ENCODE measurements at places on chromosomes 2 and 18. TPM values are rescaled to one million over a fixed set of nuclear protein-coding genes. Genes with fewer than 3 reads are reported as not detected.

DNA sequence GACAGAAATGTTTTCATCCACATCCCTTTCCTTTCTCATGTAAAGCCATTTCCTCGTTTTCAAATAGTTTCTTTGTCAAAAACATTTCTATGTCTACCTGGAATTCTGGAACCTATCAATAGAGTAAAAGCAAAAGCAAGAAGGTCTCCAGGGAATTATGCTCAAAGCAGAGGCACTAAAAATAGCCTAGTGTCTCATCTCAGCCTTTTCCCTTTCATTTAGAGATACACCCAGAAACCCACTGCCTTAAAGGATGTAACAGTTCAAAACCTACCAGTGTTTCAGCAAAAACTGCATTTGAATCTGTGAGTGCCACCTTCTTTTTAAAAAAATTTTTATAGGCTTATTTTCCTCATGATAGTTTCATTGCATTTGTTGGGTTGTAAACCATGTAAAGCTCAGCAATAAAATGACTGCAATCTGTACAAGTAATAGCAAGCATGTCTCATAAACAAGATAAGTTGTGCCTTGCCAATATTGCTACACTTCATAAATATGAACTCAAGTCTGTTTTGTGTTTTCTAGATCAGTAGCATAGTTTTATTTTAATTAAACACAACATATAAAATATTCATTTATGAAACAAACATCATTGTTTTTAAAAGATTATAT, 927.3 kb upstream of the ACVR2A start:
- no peak for DNase-seq
- no peak overlapping the region for H3K27ac ChIP-seq
- H3K27me3 ChIP-seq: no peaks in the 10 kb centered on the region
- H3K4me1 ChIP-seq: no peaks in the 10 kb centered on the region
- no peaks in the 10 kb centered on the region for H3K36me3 ChIP-seq

DNA sequence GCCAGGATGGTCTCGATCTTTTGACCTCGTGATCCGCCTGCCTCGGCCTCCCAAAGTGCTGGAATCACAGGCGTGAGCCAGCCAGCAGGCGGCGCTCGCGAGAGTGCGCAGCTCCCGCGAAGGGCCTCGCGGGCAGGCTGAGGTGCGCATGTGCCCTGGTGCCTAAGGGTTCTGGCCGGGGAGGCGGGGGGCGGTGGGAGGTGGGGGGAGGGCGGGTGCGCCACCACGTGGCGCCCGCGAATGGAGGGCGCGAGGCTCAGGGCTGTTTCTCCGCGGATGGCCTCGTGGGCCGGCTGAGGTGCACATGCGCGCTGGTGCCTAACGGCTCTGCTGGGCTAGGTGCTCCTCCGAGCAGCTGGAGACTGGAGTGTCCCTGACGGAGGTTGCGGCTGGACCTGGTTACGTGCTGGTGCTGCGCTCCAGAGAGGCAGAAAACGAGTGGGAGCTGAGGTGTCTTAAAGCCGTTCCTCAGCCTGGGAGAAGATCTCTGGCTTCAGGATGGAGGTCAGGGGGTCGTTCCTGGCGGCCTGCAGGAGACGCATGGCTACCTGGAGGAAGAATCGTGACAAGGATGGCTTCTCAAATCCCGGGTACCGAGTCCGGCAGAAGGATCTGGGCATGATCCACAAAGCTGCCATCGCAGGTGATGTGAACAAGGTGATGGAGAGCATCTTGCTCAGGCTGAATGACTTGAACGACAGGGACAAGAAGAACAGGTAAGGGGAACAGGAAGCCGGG, at the start of gene ANKRD62:
TSS of gene ANKRD62 (plus strand) at position 324 of the 738 bp plus-strand sequence. CDS start at position 499, 175 bp downstream.
- H3K4me3 ChIP-seq: no peak within 1 kb of the TSS
- no peaks in the 10 kb centered on the region for H3K4me1 ChIP-seq
- peaks cover 4% of the 10 kb centered on the region for H3K27me3 ChIP-seq
- H3K27ac ChIP-seq: no peak within 1 kb of the TSS

GRCh38 chr2:241863536-241863954, 4.9 kb upstream of the PDCD1 start:
- peaks cover 27% of the 10 kb centered on the region for H3K27me3 ChIP-seq
- peaks cover 25% of the 10 kb centered on the region for H3K4me1 ChIP-seq
- H3K27ac ChIP-seq: no peak overlapping the region
- DNase-seq: no peak
- H3K4me3 ChIP-seq: peak overlapping the region; percentile 24

DNA sequence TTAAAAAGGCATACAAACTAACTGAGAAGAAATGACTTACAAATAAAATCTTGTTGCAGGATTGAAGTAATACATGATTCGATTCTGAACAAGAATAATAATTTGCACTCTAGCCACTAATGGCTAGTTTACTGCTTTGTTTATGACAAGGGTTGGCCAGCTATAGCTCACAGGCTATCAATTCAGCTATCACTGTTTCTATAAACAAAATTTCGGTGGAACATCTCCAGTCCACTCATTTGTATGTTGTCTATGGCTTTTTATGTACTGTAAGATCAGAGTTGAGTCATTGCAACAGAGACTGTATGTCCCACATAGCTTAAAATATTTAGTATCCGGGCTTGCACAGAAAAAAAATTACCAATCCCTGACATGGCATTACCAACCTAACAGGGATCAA, 543.7 kb upstream of the CNTNAP5 start:
- no peaks in the 10 kb centered on the region for H3K4me1 ChIP-seq
- no peaks in the 10 kb centered on the region for H3K36me3 ChIP-seq
- no peaks in the 10 kb centered on the region for H3K27me3 ChIP-seq
- H3K4me3 ChIP-seq: no peak overlapping the region
- H3K27ac ChIP-seq: no peak overlapping the region

DNA sequence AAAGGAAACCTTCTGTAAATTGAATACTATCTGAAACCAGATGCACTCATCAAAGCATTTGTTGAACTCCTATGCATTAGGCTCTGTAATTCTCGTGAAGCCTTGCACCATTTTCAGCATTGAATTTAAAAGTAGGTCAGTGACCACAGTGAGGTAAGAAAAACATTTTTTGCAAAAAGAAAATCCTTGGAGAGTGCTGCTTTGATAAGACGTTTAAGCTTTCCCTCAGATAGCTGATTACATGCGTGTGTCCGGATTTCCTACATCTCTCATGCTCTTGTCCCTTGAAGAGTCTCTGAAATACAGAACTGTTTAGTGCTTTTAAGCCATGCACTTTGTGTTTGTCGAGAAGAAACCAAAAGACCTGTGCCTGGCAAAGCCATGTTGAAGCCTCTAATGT, 113.6 kb downstream of the FMNL2 start:
- peaks cover 30% of the 10 kb centered on the region for H3K4me1 ChIP-seq
- H3K27ac ChIP-seq: no peak overlapping the region
- DNase-seq: no peak
- H3K4me3 ChIP-seq: no peak overlapping the region
- H3K27me3 ChIP-seq: no peaks in the 10 kb centered on the region

CXCR2 gene
- 0.11 TPM for polyA plus RNA-seq

DNA sequence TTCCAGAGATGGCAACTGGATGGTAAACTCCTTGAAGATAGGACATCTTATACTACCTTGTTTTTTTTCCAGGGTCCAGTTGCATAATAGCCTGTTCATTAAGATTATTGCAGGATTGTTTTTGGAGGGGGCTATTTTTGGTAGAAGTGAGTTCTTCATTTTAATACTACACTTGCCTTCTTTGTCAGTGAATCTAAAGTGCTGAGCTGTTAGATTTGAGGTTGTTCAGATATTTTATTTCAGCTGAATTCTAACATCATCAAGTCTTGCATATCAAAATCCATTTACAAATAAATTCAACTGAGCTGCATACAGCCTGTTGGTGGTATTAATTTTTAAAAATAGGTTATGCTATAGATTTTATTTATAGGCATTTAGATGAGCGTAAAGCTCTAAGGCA, 72.1 kb downstream of the PLCL1 start:
- peaks cover 85% of the 10 kb centered on the region for H3K4me1 ChIP-seq
- no peaks in the 10 kb centered on the region for H3K27me3 ChIP-seq
- DNase-seq: no peak
- H3K4me3 ChIP-seq: no peak overlapping the region
- no peak overlapping the region for H3K27ac ChIP-seq

DNA sequence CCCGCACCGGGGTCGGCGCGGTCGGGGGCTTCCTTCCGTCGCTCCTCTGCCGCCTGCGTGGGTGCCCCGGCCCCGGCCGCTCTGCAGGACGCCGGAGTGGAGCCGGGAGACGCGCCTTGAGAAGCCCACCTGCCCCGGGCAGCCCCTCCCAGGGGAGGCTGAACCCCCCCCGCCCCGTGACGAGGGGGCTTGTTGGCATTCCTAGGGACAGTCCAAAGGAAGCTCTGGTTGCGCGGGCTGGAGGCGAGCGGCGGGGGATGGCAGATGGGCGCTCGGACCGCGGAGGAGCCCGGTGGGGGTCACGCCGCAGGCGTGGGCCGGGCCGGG, 133.5 kb upstream of the MGAT5 start:
- peak overlapping the region; percentile 73 for H3K4me3 ChIP-seq
- no peaks in the 10 kb centered on the region for H3K27me3 ChIP-seq
- H3K4me1 ChIP-seq: peaks cover 51% of the 10 kb centered on the region
- no peaks in the 10 kb centered on the region for H3K36me3 ChIP-seq

DNA sequence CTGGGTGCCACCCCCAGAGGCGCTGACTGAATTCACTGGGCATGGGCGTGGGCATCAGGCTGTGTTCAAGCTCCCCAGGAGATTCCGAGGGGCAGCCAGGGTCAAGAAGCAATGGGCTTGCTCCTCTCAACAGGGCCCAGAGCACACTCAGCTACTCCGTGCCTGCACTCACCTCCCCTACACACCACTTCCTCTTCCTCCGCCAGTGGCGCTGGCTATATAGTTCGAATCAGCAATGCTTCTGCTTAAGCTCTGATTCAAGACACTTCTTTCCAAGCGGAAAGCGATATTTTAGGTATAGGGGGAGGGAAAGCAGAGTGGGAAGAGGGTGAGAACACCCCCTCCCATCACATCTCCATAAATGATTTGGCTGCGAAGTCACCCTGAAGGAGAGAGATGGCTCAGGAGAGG, 42.1 kb downstream of the CRACDL start:
- H3K4me3 ChIP-seq: no peak overlapping the region
- H3K4me1 ChIP-seq: no peaks in the 10 kb centered on the region
- DNase-seq: no peak
- no peak overlapping the region for H3K27ac ChIP-seq
- no peaks in the 10 kb centered on the region for H3K36me3 ChIP-seq
- no peaks in the 10 kb centered on the region for H3K27me3 ChIP-seq

- no peaks in the 10 kb centered on the region for H3K27me3 ChIP-seq
- no peak overlapping the region for H3K27ac ChIP-seq
- peaks cover 18% of the 10 kb centered on the region for H3K4me1 ChIP-seq
- no peak overlapping the region for H3K4me3 ChIP-seq
- no peak for DNase-seq
These were observed 3.6 kb upstream of the MTERF4 start for GRCh38 chr2:241105641-241106040.

GRCh38 chr18:63844254-63844653, 43.3 kb upstream of the SERPINB2 start:
- DNase-seq: no peak
- H3K36me3 ChIP-seq: no peaks in the 10 kb centered on the region
- no peaks in the 10 kb centered on the region for H3K27me3 ChIP-seq
- H3K4me1 ChIP-seq: no peaks in the 10 kb centered on the region
- no peak overlapping the region for H3K27ac ChIP-seq
- H3K4me3 ChIP-seq: no peak overlapping the region

MOGAT1 gene
- polyA plus RNA-seq: 0.19 TPM

- no peaks in the 10 kb centered on the region for H3K4me1 ChIP-seq
- no peaks in the 10 kb centered on the region for H3K36me3 ChIP-seq
- DNase-seq: no peak
These were observed 593.1 kb downstream of the CBLN2 start for GRCh38 chr18:71951001-71951400.

KCNG3 gene
- polyA plus RNA-seq: not detected

DNA sequence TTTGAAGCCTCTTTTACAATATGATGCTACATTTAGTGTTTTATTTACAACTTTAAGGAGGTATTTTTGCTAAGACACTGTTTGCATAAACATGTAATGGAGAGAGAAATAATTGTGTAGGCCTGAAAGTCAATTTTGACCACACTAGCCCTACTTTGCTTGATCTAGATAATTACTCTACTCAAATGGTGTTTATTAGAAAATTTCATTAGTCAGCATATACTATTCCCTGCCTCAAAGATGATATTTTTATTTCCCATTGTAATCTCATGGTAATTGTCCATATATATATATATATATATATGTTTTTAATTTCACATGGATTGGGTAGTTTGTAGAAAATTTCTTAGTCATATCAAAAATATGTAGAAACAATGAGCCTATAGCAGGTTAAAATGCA, 632.2 kb downstream of the SATB2 start:
- no peak overlapping the region for H3K4me3 ChIP-seq
- no peak overlapping the region for H3K27ac ChIP-seq
- no peaks in the 10 kb centered on the region for H3K4me1 ChIP-seq
- DNase-seq: no peak
- H3K36me3 ChIP-seq: no peaks in the 10 kb centered on the region

- no peaks in the 10 kb centered on the region for H3K36me3 ChIP-seq
- no peak overlapping the region for H3K27ac ChIP-seq
- H3K4me1 ChIP-seq: no peaks in the 10 kb centered on the region
- no peak overlapping the region for H3K4me3 ChIP-seq
These were observed 552.3 kb downstream of the TSN start for GRCh38 chr2:122307763-122308162.

ITGAV gene
- 22.5 TPM for polyA plus RNA-seq

DNA sequence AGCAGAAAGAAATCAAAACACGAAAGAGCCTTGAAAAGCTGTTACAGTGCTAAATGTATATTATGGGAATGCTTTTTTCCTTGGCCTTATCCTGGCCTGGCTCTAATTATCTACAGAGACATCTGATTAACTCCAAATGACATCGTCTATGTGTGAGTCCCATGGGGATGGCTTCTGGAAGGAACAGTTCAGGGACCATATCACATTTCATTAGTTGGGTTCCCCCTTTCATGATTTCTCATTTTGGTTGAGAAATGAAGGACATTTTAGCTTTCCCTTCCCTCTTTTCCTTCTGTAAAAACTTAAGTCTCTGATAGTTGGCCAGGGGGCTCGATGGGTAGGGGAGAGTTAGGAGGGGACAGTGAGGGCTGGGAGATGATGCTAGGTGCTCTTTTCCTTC, 116.7 kb downstream of the PRKCE start:
- no peaks in the 10 kb centered on the region for H3K27me3 ChIP-seq
- H3K4me3 ChIP-seq: no peak overlapping the region
- no peak for DNase-seq
- no peak overlapping the region for H3K27ac ChIP-seq

CCDC150 gene
- 0.27 TPM for polyA plus RNA-seq

GRCh38 chr2:41722668-41723369, 325.0 kb upstream of the PKDCC start:
- no peak for DNase-seq
- peak overlapping the region; percentile 38 for H3K27ac ChIP-seq
- no peaks in the 10 kb centered on the region for H3K36me3 ChIP-seq
- no peaks in the 10 kb centered on the region for H3K4me1 ChIP-seq
- no peak overlapping the region for H3K4me3 ChIP-seq
- no peaks in the 10 kb centered on the region for H3K27me3 ChIP-seq

DNA sequence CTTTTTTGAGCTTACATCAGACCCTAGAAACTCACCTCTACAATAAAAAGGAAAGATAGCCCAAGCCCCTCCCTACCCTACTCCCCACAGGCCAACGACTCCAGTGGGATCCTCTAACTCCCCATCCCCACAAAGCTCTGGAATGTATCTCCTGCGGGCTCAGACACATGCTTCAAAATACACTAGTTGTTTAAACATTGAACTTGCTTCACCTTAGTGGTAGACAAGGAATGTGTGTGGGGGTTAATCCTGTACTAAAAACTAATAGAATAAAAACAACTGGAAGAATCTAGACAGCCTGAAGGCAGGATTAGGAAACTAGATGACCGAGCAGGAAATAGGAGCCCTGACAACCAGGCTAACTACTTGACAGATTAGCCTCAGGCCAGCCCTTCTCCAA, 211.5 kb downstream of the SUCLG1 start:
- DNase-seq: no peak
- H3K4me3 ChIP-seq: no peak overlapping the region
- no peaks in the 10 kb centered on the region for H3K27me3 ChIP-seq
- H3K4me1 ChIP-seq: no peaks in the 10 kb centered on the region

All from heart left ventricle (tissue), 16 donors.